AG10803 (cell line): ENCODE measurements at places on chromosomes 3 and 15.

- DNase-seq: peak; percentile 66
Observed at GRCh38 chr3:71875461-71875947, 90.6 kb upstream of the PROK2 start.

- DNase-seq: no peak
Observed at GRCh38 chr3:28935146-28935545, 345.7 kb upstream of the RBMS3 start.

DNA sequence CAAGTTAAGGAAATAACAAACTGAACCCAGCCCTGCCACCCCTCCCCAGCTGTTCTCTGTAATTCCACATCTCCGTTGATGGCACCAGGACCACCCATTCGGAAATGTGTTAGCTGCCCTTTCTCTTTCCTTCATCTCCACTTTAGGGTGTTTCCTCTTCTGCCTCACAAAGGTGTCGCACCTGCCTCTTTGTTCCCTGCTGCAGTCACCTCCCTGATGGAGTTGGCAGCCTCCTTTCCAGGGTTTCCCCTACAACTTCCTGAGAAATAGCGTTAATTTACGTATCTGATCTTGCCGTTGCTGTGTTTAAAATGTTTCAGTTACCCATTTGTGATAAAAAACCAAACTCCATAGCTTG lies 57.3 kb downstream of the GPR171 start:
- DNase-seq: no peak

- peak; percentile 20 for DNase-seq
Observed at GRCh38 chr3:159322322-159322939, 520.6 kb downstream of the MFSD1 start.

- DNase-seq: no peak
Observed at GRCh38 chr3:188867691-188868265, 304.0 kb upstream of the TPRG1 start.

DNA sequence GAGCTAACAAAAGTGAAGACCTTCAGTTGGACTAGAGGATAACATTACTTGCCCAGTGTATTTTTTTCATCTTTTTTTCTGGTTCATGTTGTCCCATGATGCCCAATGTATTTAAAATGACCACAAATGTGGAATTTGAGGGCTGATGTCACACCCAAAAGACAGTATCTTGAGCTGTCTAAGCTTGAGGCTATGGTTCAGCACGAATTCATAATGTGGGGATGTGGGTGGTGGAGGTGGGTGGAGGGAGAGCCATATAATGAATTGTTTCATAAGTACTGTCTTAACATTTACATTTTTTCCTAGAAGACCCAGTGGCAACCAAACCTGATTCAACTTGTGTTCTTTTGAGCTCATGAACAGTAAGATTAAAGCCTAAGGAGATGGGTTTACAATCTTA lies 37.5 kb downstream of the CHAC1 start:
- no peak for DNase-seq
